SW 1271 (cell line): ENCODE measurements at places on chromosomes 2 and 18.

DNA sequence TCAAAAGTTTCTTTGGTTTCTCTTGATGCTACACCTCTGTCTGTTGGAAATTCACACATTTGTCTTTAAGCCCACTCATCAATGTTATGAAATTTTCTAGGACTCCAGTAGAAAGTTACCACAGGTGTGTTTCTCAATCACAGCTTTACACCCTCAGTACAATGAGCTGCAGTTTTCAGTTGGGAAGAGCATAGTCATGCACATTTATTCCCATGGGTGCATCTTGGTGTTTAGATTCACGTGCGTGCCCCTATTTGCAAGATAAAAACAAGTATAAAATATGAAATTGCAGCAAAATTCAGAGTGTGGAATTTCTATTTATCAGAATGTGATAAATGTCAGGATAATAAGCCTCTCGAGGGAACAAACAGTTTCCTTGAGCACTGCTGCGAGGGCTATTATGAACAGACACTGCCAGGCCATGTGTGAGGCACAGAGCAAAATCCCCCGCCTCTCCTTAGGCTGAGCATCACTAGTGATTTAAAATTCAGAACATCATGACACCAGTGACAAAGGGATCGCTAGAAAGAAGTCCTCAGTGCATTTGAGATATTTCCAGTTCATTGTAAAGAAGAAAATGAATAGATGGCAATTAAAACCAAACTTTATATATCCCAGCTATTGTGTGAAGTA is 512.2 kb upstream of the TCF4 start:
- no peak for DNase-seq

DNA sequence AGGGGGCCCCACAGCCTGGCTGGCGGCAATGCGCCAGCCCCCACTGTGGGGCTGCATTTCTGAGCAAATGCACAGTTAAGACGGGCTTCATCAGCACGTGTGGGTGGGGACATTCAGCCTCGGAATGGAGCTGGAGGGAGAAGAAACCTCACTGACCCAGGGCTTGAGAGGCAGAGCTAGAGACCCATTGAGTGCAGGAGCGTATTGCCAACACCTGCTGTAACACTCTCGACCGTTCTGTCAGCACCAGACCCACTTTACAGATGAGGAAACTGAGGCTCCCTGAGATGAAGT is 200.9 kb upstream of the RAB6C start:
- no peak for DNase-seq

DNA sequence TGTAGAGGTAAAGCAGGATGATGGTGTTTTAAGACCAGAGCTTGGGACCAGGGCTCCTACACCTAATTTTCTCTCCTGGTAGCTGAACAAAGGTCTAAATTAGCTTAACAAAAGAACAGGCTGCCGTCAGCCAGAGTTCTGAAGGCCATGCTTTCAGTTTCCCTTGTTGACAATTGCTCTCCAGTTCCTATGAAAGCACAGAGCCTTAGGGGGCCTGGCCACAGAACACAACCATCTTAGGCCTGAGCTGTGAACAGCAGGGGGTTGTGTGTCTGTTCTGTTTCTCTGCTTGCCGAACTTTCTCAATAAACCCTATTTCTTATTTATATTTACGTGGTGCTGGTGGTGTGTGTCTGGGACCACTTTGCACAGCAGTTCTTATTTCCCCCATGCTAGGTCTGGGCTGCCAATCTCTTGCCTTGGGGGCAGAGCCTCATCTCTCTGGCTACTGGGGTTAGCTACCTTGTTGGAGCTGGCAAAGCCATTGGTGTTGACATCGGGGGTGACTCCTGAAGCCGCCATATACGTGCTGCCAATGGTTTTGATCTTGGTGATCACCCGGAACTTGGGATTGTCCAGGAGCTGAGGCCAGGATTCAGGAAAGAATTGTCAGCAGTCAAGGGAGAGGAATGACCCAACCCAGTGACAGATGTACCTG is 29.0 kb downstream of the CENPO start:
- no peak for DNase-seq

GRCh38 chr2:64742678-64743077 is 89.0 kb upstream of the SERTAD2 start:
- DNase-seq, result no peak
